ENCODE measurements at places on chromosomes 3 and 15.

DNA sequence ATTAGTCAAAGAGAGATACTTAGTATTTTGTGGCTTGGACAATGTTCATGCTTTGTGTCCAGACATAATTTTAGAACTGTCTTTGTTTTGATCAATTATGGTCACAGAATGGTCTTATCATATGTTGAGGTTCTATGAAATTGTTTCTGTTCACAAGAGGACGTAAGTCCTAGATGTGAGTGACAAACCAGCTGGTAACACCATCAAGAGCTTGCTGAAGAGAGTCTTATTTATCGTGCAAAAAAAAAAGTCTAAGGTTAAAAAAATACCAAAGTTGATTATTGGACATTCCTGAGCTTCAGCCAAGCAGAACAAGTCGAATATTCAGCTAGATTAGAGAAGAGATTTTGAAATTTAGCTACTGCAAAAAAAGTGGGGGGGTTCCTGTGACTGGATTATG, 495.9 kb upstream of the NAALADL2 start:
- no peak for DNase-seq

DNA sequence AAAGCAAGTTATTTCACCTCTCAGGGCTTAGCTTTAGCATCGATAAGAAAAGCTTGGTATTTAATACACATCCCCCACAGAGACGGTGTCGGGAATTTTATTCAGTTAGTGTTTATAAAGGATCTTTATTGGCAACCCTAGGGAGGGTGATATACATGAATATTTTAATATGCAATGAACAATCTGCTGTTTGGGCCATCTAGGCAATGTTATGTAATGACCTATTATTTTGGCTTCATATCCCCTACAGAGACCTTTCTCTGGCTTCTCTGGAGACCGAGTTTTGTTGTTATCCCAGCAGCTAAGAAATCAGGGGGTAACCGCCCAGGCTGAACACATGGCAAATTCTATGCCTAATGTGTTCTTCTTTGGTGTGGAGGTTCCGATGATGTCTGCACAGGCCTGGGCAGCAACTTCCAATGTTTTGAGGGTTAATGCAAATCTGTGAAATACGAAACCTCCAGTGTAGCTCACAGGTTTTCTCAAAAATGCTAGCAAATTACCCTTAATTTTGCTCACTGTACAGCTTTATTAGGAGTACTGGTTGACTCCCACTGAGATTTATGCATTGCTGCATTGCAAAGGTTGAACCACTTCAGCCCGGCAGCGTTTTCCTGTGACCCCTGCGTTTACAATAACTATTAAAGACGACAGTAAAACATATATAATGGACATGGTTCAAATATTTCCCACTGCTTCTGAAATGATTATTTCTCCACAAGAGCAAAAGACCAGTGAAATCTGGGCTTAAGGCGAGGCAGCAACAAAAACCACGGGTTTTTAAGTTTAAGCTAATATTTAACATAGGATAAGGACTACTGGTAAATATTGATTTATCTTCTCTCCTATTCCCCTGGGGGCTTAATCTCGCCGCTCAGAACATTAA, 298.3 kb upstream of the NR2E3 start:
- no peak for DNase-seq

DNA sequence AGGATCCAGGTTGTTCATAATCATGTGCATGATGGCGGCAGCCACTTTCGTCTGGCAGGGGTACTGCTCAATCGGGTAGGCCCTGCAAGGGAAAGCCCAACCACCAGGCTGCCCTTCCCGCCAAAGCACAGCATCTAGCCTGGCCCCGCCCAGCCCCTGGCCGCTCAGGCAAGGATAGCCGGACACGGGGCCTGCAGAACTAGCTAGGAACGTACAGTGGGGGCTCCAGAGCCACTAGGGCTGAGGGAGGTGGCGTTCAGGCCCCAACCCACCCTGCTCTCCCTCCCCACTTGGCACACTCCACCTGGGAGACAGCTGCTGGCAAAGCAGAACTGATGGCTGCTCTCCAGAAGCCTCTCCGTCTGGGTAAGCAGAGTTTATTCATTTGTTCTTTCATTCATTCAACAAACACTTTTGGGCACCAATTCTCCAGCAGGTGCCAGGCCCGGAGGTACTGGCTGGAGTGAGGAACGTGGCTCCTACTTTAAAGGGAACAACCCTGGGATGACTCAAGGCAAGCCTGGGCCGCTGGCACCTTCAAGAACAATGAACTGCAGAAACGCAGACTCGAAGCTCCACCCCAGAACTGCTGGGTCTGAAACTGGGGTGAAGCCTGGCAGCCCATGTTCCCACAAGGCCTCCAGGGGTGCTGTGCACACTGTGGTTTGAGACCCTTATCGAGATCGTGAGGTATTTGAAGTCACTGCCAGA, 7.8 kb downstream of the UROC1 start:
- no peak for DNase-seq

DNA sequence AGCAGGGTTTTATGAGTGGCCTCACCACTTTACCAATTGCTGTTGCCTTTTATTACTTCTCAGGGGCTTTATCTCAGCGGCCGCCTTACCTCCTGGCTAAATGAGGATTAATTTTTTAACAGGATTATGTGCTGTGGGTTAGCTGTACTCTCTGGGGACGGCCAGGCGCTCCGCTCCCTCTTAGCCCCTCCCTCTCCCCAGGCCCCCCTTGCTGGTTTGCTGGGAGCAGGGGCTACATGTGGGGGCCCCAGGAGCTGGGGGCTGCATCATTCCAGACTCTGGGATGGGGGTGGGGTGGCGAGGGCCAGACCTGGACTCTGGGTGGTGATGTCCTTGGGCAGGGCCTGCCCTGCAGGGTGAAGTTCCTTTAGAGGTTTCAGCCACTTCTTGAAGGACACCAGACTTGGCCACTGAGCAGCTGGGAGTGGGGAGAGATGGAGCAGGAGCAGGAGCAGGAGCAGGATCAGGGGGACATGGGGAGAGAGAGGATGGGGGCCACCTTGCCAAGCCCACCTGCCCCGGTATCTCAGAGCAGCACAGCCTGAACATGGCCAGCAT, 196.1 kb downstream of the GOLGA6L6 start:
- no peak for DNase-seq

DNA sequence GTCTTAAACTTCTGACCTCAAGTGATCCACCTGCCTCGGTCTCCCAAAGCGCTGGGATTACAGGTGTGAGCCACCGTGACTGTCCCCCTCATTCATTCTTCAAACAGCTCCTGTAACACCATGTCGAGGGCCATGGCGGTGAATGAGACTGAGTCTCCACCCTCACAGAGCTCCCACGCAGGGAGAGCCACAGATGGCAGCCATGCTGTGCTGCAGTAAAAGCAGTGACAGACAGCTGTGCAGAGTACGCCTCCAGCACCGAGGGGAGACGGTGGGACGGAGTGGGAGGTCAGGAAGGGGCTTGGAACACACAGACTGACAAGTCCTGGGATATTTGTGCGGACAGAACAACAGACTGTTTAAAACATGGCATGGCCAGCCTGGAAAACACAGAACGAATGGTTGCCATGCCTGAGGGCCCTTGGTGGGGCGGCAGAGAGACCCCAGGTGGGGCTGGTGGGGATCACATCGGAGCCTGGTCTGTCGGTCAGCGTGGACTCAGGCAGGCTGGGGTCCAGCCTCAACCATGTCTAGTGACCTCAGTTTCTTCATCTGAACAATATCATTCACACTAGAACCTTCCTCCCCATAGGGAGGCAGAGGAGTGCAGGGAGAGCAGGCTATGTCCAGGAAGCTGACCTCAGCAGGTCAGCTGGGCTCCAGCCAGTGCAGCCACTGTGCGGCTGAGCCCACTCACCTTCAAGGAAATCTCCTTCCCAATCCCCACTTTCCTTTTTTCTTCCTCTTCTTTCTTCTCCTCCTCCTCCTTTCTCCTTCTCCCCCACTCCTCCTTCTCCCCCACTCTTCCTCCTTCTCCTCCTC, 20.6 kb upstream of the LCTL start:
- no peak for DNase-seq

DNA sequence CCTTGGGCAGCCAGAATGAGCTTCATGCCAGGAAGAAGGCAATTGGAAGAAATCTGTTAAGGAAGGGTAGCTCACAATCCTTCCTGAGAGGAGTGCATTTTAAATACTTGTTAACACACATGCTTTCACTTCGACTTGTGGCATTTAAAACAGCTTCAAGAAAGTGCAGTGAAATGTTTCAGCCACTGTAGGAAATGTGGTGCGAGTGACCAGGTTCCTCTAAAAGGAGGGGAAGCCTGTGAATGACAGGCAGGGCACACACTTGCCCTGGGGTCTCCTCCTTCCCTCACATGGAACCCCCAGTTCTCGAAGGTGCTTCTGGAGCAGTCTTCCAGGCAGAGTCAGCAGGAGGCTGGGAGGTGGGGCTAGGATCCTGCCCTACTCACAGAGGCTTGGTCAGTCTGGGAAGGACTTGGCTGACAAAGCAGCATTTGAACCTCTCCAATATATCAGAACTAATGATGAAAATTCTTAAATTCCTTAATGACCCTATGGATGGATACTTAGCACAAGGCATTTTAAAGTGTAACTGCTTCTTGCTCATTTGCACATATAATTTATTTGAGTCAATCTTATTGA, 358.6 kb downstream of the CHST2 start:
- no peak for DNase-seq

DNA sequence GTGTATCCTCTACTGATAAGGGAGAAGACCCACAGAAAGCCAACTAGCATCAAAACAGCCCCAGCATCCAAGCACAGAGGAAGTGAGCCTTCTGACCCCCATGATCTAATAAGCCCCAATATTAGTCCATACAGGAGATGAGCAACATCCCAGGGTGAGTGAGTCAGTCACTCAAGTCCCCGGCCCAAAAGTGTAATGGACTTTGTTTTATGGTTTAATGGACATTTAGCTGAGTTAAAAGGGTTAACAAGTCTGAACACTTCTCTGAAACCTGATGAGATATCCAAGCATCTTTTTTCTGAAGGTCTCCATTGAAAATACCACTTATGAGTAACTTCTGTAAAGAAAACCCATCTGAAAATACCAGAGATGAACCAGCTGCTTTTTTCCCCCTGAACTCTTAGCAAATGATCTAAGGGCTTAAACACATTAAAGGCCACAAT, 115.6 kb downstream of the GREM1 start:
- DNase-seq: no peak

DNA sequence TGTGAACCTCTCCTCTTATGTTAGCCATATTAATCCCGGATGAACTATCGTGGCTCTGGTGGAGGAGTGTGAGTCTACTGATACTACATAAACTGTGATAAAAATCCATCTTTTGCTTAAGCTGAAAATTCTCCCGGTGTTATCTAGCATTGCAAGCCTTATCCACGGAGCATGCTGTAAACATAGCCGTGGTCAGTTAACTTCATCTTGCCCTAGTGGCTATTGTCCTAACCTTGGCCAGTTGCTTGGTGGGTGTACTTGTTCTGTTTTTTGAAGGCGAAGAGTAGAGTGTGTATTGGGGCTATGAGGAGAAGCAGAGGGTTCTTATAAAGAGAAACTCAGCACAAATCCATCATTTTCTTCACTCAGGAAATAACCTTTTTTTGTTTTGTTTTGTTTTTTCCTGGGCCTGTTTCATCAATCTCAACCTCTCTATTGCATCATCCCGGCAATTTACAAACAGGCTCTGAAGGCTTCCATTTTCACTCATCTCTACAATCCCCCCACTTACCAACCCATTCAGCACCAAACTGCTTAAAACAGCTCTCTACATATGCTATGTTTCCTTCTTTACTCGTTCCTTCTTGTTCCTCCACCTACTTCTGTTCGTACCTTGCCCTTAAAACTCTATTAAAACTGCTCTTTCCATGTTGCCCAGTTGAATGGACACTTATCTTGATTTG, 135.5 kb upstream of the PTX3 start:
- DNase-seq: no peak

DNA sequence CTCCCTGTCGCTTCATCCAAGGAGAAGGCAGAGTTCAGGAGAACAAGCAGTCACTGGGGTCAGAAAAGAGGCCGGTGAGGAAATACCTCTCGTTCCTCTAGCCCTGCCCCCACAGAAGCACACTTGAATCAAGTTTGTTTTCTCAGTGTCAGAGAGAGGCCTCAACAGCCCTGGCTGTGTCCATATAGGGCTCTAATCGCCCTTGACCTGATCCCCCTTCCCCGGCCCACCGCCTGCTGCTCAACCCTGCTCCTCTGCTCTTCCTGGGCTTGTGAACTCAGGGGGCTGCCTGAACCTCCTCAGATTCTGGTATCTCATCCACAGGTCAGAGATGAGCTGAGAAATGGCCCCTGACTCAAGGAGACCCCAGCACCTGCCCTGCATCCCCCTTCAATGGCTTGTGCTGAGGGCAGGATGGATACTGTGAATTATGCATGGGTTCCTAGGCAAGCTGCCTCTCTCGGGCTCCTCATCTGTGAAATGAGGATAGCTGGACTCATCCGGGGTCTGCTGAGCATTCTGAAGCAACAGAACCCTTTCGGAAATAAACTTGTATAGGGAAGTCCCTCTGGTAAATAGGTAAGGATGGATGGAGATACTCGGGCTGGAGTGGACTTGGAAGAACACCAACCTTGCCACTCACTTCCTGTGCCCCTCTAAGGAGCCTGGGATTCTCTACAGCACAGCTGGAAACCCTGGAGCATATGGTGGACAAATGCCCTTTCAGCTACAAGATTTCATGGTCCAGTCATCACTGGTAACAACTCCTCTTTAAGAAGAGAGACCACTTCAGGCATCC, 147.5 kb downstream of the STT3B start:
- no peak for DNase-seq

DNA sequence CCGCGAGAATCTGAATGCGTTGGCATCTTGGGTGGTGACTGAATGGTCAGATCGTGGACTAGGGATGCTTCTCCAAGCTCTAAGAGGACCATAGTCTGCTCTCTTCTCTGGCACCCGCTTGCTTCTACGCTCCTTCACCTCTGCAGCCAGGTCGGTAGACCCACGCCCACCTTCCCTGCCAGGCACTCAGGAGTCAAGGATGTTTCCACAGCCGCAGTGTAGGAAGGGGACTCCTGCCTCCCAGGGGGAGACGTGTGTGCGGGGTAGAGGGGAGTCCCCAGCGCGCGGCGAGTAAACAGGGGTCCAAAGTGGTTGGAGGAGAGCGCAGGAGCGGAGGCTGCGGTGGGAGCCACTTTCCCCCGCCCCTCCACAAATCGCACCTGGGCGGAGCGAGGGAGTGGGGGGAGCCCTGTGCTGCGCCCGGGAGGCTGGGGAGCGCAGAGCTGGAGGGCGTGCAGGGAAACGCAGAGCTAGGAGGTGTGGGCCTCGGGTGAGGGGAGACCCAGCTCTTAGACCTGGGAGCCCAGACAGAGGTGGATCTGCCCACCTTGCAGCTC, 1.7 kb downstream of the LRRC3B start:
- DNase-seq: no peak

- DNase-seq: no peak
Measured at GRCh38 chr15:40536501-40536900, 28.3 kb downstream of the CCDC32 start.

- DNase-seq: no peak
Measured at GRCh38 chr3:1600206-1600605, 498.5 kb upstream of the CNTN4 start.

Data from NCI-H226 (cell line).